ENCODE measurements at places on chromosomes 5 and 9.

GRCh38 chr9:127179633-127180441, 57.4 kb upstream of the ANGPTL2 start:
- DNase-seq, result no peak

DNA sequence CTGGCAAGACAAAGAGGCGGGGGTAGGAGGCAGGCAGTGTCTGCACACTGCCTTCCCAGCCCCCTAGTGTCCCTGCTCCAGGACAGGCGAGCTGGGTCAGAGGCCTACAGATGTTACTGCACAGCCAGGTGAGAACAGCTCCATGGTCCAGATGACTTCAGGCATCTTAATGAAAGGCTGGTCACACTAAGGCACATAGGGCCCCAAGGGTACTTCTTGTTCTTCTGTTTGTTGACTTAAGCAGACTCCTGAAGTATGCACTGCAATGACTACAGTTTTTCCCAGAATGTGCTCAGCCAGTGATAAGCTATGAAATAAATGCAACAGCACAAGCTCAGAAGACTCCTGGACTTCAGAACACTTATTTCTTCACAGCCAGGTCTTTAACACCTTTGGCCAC, 27.4 kb downstream of the ATPSCKMT start:
- DNase-seq, result no peak

- DNase-seq, result no peak
Observed at GRCh38 chr5:169626779-169627178, 10.3 kb upstream of the DOCK2 start.

DNA sequence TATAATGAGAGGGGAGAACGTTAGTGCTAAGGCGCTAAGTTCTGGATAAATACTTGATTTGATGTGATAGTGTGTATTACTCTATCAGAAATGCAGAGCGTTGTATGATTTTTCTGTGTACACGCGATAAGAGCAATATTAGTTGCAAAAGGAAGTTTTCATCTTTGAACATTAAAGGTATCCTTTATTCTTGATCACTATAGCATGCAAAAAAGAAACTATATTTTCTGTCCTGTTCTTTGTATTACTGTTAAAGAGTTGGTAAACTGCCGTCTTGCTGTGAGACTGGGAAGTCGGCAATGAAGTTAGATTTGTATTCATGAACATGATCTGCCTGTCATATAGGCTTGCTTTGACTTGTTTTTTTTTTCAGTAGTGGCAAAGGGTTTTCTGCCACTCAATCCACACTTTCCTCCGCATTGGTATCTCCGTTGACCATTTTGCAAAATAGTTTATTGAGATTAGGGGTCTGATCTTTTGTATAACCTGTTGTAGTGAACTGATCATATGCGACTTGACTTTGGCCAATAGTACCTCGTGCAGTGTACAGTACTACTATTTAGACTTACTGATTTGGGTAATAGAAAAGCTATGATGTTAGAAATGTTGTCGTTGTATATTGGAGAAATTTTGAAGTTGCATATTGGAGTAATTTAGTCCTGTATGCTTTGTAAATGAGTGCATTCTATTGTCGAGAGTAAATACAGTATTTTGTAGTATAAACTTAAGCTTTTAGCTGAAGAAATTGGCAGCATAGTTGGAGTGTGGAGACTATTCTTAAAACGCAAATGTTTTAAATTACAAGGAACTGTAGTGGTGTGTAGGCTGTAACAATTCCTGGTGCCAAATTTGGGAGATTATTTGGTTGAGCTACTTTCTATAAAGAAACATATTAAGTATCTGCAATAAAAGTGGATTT, 1.7 kb downstream of the DENND4C start:
- DNase-seq, result no peak

DNA sequence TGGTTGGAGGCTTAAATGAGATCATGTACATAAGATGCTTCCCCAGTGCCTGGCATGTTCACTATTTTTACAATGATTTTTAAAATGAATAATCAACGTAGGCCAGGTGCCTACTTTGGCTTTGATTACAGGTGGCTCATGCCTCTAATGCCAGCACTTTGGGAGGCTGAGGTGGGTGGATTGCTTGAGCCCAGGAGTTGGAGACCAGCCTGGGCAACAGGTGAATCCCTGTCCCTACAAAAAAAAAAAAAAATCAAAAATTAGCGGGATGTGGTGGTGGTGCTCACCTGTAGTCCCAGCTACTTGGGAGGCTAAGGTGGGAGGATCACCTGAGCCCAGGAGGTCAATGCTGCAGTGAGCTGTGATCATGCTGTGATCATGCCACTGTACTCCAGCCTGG, 9.2 kb downstream of the PCDH12 start:
- no peak for DNase-seq
